ENCODE measurements at places on chromosomes 3 and 15.

DNA sequence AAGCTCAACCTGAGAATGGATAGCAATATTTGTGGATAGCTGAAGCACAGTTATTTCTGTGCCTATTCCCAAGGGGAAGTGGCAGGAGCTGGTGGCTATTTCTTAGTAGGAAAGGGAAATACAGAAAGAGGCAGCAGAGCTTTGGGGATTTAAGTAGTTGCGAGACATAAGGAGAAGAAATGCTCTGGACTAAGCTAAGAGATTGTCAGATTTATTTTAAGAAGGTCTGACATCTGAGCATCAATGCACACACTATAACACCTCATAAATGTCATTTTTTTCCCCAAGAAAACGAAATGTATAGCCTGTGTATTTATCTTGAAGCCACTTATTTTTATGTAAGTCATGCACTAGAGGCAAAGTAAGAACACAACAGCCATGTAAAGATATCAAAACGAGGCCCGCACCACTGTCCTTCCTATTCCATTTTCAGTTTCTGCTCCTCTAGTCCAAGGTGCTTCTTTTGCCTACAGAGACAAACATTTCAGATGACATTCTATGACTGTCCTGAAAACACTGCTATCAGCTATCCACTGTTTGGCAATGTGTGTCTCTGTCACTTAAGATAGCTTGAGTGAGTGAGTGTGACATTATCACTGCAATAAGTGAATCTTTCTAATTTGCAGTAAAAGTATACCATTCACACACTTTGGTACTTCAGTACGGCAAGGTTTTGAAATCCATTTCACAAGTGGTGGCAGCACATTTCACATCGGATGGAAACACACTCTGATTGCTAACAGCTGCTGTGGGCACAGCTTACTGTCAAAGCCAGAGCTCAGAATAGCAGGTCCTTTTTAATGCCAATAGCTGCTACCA lies 62.7 kb upstream of the ICE2 start:
- no peak for DNase-seq

GRCh38 chr3:132997404-132998185 lies 40.6 kb upstream of the TMEM108 start:
- DNase-seq = no peak

DNA sequence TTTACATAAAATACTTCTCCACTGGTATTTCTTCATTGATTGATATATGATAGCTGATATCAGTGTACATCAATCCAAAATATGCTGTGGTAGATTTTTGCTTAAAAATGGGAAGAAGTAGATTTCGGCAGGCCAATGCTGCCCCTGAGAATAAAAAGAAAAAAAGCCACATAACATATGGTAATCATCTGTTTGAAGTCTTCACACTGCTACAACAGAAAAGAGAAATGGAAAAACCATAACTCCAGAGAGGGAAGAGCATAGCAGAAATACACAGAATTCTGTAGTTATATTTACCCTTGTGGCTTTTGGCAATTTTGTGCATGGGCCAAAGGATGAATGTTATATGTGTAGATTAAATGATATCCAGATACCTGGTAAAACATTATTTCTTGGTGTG lies 143.1 kb upstream of the KCNMB2 start:
- no peak for DNase-seq

GRCh38 chr3:140177943-140178342 lies 243.0 kb downstream of the CLSTN2 start:
- DNase-seq = no peak

- DNase-seq = peak; percentile 23
Observed at GRCh38 chr15:77753281-77753873, 120.7 kb upstream of the LINGO1 start.

- no peak for DNase-seq
Observed at GRCh38 chr3:45143673-45144671, 2.2 kb downstream of the CDCP1 start.

GRCh38 chr3:24119321-24119751 lies 174.2 kb downstream of the NR1D2 start:
- peak; percentile 50 for DNase-seq

- no peak for DNase-seq
Observed at GRCh38 chr3:145735631-145736030, 425.4 kb downstream of the PLOD2 start.

DNA sequence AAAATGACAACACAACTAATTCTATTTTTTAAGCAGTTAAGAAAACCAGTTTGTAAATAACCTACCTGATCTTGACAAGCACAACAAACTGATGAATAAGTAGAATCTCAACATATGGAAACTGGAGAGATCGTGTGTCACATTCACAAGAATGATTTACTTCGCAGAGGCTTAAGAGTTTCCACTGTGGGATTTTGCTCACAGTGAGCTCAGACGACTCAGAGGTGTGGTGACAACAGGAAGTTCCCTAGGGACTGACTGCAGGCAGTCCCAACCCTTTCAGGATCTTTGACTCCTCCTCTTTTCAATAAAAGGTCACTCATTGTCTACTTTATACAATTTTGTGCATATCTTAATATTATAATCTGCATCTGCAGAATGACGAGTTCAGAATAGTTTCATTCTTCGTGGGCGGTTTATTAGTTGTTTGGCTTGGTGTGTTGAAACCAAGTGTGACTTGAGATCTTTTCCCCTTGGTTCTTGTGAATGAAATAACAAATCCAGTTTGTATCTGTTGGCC lies at the start of gene LIPH:
Gene LIPH (minus strand): TSS at position 231 of the 520 bp plus-strand sequence. CDS start 117 bp downstream, at position 114.
- DNase-seq = no peak

GRCh38 chr3:23752126-23752525 lies 53.6 kb upstream of the UBE2E1 start:
- DNase-seq = no peak

- no peak for DNase-seq
Observed at GRCh38 chr15:61831505-61831921, 228.7 kb downstream of the VPS13C start.

DNA sequence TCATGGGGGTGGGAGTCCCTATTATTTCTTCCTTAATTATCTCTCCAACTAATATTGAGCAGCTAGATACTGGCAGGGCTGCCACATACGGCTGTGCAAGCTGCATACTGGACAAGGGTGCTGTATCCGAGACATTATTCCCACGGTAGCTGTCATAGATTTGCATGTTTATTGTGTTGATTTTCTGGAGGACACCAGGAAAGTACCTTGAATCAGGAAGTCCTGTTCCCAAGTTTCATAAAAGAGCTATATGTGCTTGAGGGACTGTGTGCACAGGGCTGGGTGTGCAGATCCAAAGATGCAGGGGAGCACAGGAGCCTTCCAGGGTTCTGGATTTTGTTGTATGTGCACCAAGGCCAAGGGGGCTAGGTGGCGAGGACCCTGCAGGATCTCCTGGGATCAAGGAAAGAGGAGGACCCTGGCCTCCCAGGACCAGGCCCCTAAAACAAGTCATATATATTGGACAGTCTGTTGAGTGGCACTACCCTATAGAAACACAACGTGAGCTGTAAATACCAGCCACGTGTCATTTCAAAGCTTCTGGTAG lies 119.2 kb upstream of the ALDH1A3 start:
- no peak for DNase-seq

- no peak for DNase-seq
Observed at GRCh38 chr15:45449916-45450867, 71.8 kb upstream of the GATM start.

GRCh38 chr15:95249524-95249923 lies 1018.2 kb downstream of the MCTP2 start:
- no peak for DNase-seq

DNA sequence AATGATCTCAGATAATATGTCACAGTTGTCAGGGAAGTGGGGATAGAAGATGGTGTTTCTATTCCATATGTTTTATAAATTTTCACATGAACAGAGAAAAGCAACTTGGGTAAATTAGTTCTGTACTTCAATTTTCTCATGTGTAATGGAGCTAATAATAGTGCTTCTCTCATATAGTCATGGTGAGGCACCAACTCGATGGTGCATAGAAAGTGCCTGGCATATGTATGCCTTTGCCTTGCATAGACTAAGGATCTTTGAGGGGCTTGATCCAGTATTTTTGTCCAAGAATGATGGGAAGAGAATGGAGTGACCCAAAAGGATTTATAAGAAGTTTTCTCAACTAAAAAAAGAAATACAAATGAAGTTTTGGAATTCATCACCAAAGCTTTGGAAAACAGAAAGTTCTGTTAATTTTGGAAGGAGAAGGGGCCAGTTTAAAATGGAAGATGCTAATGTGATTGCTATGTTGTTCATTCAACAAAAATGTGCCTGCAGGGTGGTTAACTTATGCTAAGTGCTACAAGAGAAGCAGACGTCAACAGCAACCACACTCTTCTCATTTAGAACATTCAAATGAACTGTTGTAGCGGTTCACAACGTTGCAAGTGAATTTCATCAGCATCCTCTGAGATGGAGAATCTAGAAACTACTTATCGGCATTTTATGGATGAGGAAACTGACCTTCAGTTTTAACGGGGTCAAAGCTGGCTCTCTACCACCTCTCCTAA lies 86.1 kb downstream of the RTP4 start:
- no peak for DNase-seq

- no peak for DNase-seq
Observed at GRCh38 chr3:119145128-119145499, 851 bp upstream of the TEX55 start.

DNA sequence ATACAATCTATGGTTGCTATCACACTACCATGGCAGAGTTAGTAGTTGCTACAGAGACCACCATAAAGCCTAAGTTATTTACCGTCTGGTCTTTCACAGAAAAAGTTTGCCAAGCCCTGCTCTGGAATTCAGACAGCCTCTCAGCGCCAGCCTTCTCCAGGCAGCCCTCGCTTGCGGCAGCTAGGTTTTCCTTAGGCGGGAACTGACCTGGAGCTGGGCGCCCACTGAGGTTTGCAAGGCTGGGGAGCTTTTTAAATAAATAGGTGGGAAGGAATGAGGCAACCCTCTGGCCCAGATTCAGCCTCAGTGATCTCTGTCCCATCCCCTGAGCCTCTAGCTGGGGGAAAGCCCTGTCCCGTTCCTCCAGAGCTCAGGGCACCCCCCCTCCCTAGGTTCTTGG lies 1.2 kb downstream of the CTSH start:
- DNase-seq = no peak

DNA sequence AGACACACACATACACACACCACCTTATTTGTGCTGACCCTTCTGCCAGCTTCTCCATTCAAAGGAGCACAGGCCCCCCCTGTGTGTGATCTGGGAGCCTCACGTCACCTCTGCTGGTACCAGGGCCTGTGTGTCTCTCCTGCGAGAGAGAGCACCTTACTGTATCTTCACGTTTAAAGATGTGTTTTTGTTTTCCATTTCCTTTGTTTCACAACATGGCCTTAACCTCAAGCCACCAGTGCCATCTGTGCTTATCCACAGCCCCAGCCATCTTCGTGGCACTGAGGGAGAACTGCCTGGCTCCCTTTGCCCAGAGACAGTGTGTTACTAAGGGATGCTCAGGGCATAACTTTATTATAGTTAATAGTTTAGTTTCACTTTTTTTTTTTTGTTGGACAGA lies 52.3 kb downstream of the ABHD2 start:
- no peak for DNase-seq

GRCh38 chr3:183233966-183234365 lies 19.1 kb upstream of the B3GNT5 start:
- DNase-seq = no peak

- DNase-seq = no peak
Observed at GRCh38 chr15:71390096-71390495, 274.8 kb downstream of the THSD4 start.

DNA sequence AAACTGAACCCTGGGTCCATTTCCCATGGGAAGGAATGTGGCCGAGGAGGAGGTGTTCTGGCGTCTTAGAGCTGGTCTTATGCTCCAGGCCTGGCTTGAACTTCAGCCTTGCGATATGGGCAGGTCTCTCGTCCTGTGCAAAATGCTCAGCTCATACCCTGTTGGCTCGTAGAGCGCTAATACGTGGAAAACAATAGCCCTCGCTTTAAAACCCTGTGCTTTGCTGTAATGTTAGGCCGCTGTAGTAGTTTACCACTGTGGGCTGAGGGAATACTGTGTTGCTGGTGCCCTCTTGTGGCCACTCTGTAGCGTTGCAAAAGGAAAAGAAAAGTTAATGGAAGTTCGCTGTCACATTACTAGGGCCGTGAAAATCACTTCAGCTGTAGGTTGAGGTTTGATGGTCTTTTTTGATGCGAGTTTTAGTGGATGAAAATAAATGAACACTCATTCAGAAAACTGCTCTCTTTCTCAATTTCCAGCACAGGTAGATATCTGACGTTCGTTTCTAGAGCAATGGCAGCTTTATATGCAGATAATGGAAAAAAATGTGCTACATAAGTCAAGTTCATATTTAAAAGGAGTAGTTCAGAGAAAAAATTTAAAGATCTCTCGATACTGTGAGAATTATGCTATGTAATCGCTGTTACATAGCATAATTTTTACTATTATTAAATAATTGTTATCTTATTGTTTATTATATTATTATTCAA lies 92.9 kb downstream of the MCTP2 start:
- DNase-seq = peak; percentile 63

DNA sequence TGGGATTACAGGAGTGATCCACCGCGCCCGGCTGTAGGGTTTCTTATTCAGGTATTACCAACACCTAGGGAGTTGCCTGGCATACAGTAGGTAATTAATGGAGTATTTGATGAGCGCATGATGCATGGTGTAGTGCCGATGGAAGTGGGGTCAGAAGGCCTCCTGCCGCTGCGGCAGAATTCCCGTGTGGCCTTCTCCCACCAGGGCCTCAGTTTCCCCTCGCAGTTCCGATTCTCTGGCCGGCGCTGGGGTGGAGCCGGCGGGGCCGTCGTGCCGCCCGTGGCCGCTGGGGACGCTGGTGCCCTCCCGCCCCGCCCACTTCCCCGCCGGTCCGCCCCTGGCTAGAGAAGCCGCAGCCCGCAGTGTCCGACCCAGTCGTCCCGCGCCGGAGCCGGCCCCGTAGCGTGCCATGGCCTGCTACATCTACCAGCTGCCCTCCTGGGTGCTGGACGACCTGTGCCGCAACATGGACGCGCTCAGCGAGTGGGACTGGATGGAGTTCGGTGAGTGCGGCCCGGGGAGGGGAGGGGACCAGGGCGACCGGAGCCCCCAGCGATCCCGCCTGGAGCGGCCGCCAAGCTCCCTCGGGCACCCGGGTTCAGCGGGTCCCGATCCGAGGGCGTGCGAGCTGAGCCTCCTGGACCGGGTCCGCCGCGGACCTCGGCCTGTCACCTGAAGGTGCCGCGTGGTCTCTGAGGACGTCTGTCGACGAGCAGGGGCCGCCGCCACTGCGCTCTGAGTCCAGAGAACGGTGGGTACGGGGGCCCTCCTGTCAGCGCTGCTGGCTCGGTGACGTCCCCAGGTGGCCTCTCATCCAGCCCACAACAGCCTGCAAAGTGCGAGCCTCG lies at the start of gene IRAK2:
Gene IRAK2 (plus strand): TSS at position 374 of the 848 bp plus-strand sequence. CDS start 36 bp downstream, at position 410.
- DNase-seq = peak; percentile 52

- no peak for DNase-seq
Observed at GRCh38 chr3:114892131-114892879, 254.8 kb downstream of the ZBTB20 start.

DNA sequence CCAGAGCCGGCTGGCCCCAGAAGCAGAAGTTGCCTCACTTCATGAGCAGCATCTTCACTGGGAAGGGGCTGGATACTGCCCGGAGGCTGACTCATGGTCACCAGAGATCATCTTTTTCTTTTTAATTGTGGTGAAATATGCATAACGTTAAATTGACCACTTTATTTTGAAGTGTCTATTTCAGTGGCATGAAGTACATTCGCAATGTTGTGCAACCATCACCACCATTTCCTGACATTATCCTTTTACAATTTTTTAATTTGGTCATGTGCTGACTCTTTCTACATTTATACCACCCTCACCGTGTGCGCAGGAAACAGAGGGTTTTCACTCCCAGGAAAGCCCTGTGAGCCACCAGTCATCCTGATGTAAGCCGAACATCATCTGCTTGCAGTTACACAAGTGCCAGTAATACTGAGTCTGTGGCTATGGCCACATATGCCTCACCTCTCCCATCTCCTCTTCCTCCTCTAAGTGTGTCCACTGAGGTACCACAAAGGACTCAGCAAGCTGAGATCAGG lies 51.6 kb upstream of the ABHD17C start:
- no peak for DNase-seq

- DNase-seq = peak; percentile 36
Observed at GRCh38 chr3:38662544-38662943, 13.1 kb upstream of the SCN5A start.
